ENCODE measurements at places on chromosomes 4 and X. TPM values are rescaled to one million over a fixed set of nuclear protein-coding genes. Genes with fewer than 3 reads are reported as not detected.

DDX60 gene
- total RNA-seq: 3.1 TPM

FAM241A gene
- total RNA-seq: 0.07 TPM

GRCh38 chrX:13570261-13570605 lies 832 bp downstream of the EGFL6 start:
- H3K27me3 ChIP-seq: peaks cover 56% of the 10 kb centered on the region
- H3K36me3 ChIP-seq: no peaks in the 10 kb centered on the region
- peak overlapping the region; percentile 49 for H3K4me3 ChIP-seq
- no peak overlapping the region for H3K27ac ChIP-seq
- no peak for DNase-seq

DNA sequence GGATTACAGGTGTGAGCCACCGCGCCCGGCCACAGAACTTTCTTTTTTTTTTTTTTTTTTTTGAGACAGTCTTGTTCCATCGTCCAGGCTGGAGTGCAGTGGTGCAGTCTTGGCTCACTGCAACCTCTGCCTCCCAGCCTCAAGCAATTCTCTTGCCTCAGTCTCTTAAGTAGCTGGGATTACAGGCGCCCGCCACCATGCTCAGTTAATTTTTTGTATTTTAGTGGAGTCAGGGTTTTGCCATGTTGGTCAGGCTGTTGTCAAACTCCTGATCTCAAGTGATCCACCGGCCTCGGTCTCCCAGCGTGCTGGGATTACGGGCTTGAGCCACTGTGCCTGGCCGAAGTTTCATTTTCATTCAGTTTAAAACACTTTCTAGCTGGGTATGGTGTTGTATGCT lies 16.4 kb downstream of the FAM193A start:
- no peak overlapping the region for H3K4me3 ChIP-seq
- DNase-seq: no peak
- no peaks in the 10 kb centered on the region for H3K27me3 ChIP-seq
- peaks cover 7% of the 10 kb centered on the region for H3K36me3 ChIP-seq
- no peaks in the 10 kb centered on the region for H3K4me1 ChIP-seq

DNA sequence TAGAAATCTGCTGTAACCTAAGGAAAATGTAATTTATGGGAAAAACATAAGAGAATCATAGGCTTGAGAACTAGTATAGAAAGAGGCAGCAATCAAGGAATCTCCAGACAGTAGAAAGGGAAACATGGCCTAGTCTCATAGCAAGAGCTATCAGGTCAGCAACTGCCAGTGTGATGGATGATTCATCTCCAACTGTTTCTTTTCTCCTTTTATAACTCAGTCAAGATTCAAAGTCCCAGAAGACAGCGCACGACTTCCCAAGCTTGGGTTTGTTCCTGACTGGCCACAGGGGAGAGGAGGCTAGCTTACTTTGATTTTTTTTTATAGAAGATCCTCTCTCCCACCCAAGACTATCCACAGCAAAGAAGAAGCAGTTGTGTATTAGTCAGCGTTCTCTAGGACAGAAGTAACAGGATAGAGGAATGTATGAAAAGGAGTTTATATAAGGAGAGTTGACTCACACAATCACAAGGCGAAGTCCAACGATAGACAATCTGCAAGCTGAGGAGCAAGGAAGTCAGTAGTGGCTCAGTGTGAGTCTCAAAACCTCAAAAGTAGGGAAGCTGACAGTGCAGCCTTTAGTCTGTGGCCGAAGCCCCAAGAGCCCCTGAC lies 181.5 kb downstream of the GC start:
- no peak for DNase-seq
- H3K36me3 ChIP-seq: no peaks in the 10 kb centered on the region
- H3K4me1 ChIP-seq: no peaks in the 10 kb centered on the region
- peak overlapping the region; percentile 27 for H3K27ac ChIP-seq
- H3K27me3 ChIP-seq: no peaks in the 10 kb centered on the region

DNA sequence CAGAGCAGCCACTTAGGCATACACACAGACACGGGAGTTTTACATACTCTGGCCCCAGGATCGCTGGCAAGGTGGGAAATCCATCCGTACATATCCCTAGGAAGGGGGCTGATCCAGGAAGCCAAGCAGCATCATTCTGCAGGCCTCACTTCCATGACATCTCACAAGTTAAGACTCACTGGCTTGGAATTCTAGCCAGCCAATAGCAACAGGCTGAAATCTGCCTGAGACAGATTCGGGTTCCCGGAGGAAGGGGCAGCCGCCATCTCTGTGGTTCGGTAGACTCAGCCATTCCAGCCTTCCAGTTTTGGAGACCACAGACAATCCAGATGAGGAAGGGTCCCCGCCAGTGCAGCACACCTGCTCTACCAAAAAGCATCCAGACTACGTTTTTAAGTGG lies 31.3 kb downstream of the SOWAHB start:
- H3K27ac ChIP-seq: no peak overlapping the region
- no peaks in the 10 kb centered on the region for H3K36me3 ChIP-seq

DNA sequence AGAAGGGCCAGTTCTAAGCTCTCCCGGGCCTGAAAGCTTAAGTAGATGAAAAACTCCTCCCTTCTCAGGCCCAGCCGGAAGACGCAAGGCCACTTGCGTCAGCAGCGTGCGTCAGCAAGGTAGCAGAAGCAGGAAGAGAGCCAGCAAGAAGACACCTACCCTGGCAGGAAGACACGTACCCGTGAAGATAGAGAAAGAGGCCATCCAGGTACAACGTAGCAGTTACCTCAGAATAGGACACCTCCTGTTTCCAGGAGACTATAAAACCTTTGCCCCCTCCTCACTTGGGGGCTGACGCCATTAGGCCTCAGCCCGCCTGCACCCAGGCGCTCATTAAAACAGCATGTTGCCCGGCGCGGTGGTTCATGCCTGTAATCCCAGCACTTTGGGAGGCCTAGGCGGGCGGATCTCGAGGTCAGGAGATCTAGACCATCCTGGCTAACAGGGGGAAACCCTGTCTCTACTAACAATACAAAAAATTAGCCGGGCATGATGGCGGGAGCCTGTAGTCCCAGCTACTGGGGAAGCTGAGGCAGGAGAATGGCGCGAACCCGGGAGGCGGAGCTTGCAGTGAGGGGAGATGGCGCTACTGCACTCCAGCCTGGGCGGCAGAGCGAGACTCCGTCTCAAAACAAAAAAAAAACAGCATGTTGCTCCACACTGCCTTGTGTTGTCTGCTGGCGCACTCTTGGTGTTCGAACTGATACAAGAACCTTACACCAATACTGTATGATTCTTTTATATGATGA lies 242.7 kb upstream of the NWD2 start:
- no peaks in the 10 kb centered on the region for H3K4me1 ChIP-seq
- no peak for DNase-seq
- H3K27me3 ChIP-seq: no peaks in the 10 kb centered on the region
- no peak overlapping the region for H3K27ac ChIP-seq
- no peak overlapping the region for H3K4me3 ChIP-seq

DNA sequence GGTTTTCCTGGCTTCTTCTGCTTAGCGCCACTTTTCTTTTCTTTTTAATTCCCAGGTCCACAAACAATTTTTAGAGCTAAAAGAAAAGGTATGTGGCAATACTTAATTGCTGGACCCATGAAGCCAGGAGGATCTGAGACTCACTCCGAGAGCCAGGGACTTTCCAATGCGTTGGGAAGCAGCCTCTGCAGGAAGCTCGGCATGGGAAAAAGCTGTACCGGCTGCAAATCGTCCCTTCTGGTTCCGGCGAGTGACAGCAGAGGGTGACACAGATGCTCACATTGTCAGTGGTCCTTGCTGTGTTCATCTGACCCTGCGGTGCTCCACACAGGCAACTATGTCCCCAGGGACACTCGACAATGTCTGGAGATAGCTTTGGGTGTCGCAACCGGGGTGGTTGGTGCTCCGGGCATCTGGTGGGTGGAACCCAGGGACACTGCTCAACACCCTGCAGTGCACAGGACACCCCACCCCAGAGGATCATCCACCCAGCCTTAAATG lies 164.0 kb downstream of the PRKX start:
- H3K27me3 ChIP-seq: no peaks in the 10 kb centered on the region
- no peak overlapping the region for H3K4me3 ChIP-seq
- H3K36me3 ChIP-seq: no peaks in the 10 kb centered on the region
- H3K27ac ChIP-seq: no peak overlapping the region

DNA sequence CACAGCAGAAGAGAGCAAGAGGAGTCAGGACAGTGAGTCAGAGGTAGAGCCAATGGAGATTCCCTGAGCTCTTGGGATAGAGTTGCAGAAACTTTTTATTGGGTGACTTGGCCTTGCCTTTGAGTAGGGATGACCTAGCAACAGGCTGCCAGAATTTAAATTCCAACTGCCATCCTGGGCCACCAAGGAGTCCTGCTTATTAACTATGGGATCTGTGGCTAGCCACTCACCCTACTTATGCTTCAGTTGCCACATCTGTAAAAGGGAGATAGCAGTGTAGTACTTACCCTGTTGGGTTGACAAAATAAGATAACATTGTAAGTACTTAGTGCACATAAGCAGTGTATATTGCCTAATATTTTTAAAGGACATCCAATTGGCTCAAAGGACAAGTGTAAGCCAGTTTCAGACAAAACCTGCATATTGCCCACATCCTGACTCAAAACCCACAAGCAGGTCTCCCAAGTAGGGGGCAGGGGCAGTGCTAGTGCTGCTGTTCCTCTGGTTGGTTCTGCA lies 43.5 kb upstream of the TMEM164 start:
- no peak overlapping the region for H3K27ac ChIP-seq
- no peak for DNase-seq
- H3K27me3 ChIP-seq: no peaks in the 10 kb centered on the region
- H3K36me3 ChIP-seq: no peaks in the 10 kb centered on the region
- H3K4me1 ChIP-seq: no peaks in the 10 kb centered on the region

DNA sequence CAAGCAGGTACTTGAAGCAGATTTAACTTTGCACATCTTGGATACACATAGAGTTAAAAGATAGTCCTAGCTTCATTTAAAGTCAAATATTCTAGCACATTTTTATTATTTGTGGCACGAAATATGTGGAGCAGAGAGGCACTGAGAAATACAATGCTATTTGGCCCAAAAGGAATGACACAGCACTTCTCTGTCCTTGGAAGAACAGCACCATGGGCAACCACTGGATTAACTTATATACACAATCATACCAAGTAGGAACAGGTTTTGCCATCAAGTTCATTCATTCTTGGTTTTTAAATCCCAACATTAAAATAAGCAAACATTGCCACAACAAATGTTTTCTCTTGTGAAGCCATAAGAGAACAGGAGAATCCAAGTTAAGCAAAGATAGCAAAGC lies 924 bp upstream of the ENAM start:
- no peaks in the 10 kb centered on the region for H3K36me3 ChIP-seq
- H3K27me3 ChIP-seq: no peaks in the 10 kb centered on the region
- no peak overlapping the region for H3K4me3 ChIP-seq
- H3K27ac ChIP-seq: no peak overlapping the region
- no peaks in the 10 kb centered on the region for H3K4me1 ChIP-seq
- DNase-seq: no peak

ARAP2 gene
- total RNA-seq: 5.4 TPM

GRCh38 chr4:19368800-19369199 lies 882.9 kb upstream of the SLIT2 start:
- no peaks in the 10 kb centered on the region for H3K36me3 ChIP-seq
- no peak overlapping the region for H3K4me3 ChIP-seq
- no peaks in the 10 kb centered on the region for H3K4me1 ChIP-seq
- no peak for DNase-seq

NDNF gene
- total RNA-seq: 2.4 TPM

DNA sequence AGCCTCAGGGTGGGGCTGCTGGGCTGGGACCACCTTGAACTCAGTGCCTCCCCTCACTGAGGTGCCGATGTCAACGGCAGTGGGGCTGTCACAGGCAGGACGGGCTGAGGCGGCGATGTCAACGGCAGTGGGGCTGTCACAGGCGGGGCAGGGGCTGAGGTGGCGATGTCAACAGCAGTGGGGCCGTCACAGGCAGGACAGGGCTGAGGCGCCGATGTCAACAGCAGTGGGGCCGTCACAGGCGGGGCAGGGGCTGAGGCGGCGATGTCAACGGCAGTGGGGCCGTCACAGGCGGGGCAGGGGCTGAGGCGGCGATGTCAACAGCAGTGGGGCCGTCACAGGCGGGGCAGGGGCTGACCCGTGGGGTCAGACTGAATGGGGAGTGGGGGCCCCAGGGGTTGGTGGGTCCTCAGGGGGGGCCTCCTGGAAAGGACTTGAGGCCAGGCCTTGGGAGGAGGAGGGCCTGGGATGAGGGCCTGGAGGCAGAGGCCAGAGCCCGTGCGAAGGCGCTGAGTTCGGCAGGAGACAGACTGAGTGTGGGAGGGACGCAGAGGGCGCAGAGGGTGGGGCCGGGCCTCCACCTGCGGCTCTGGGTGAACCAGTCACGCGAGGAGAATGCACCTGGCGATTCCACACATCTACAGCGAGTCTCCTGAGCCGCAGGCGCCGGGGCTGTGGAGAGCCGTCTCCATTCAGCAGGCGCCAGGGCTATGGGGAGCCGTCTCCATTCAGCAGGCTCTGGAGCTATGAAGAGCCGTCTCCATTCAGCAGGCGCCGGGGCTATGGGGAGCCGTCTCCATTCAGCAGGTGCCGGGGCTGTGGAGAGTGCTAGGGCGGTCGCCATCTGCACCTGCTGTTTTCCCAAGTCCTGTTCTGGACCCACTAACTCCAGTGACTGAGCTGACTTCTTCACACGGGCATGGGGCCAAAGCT lies 22.9 kb downstream of the ATP5ME start:
- peak; percentile 56 for DNase-seq
- no peaks in the 10 kb centered on the region for H3K4me1 ChIP-seq
- H3K36me3 ChIP-seq: no peaks in the 10 kb centered on the region
- H3K4me3 ChIP-seq: no peak overlapping the region
- peak overlapping the region; percentile 53 for H3K27ac ChIP-seq

NLRP2B gene
- total RNA-seq: not detected

GPRASP1 gene
- total RNA-seq: 3.7 TPM

DNA sequence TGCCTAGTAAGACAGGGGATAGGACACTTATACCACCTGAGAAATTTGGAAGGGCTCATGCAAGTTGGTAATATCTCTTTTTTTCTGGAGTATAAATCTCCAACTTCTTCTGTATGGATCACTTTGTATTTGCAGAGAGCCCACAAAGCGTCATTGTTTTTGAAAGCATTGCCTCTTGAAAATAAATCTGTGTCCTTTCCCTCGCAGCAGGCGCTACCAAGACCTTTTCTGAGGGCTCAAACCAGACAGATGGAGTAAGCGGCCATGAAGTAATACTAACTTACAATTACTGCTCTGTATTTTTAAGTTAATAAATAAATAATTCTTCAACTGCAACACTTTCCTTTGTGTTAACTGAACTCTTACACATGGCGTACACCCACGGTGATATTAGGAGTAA lies 56.0 kb upstream of the FBXW7 start:
- H3K4me3 ChIP-seq: peak overlapping the region; percentile 45
- H3K27me3 ChIP-seq: no peaks in the 10 kb centered on the region
- H3K27ac ChIP-seq: no peak overlapping the region
- DNase-seq: no peak

DNA sequence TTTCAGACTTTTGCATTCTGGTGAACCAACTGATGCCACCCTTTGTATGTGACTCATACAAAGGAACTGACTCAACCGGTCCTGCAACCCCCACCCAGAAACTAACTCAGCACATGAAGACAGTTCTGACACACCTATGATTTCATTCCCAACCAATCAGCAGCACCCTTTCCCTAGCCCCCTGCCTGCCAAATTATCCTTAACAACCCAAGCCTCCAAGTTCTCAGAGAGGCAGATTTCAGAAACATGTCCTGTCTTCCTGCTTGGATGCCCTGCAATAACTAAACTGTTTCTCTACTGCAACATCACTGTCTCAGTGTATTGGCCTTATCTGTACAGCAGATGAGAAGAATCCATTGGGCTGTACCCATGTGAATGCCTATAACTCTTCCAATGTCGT lies 284.7 kb downstream of the CAMK2D start:
- peaks cover 47% of the 10 kb centered on the region for H3K36me3 ChIP-seq
- H3K27me3 ChIP-seq: no peaks in the 10 kb centered on the region
- no peak overlapping the region for H3K27ac ChIP-seq
- peak overlapping the region; percentile 26 for H3K4me3 ChIP-seq
- H3K4me1 ChIP-seq: peaks cover 5% of the 10 kb centered on the region
- no peak for DNase-seq

TMEM31 gene
- total RNA-seq: 1.00 TPM

NUDT11 gene
- total RNA-seq: 13.9 TPM

Measured in endodermal cell (in vitro differentiated cells).